ENCODE measurements at places on chromosomes 3 and 15. TPM values are rescaled to one million over a fixed set of nuclear protein-coding genes. Genes with fewer than 3 reads are reported as not detected.

DAZL gene
- total RNA-seq: not detected

DPPA2 gene
- total RNA-seq: not detected

HYKK gene
- total RNA-seq: 2.7 TPM

DNA sequence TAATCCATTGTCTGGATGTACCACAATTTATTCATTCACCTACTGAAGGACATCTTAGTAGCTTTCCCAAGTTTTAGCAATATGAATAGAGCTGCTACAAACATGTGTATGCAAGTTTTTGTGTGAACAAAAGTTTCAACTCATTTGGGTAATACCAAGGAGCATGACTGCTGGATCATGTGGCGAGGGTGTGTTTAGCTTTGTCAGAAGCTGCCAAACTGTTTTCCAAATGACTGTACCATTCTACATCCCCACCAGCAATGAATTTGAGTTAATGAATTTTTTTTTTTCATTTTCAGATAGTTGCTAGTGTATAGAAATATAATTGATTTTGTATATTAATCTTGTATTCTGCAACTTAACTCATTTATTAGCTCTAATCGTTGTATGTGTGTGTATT is 20.0 kb upstream of the ELP6 start:
- DNase-seq: no peak

NR2E3 gene
- total RNA-seq: 0.25 TPM

ISG20 gene
- total RNA-seq: 5.4 TPM

GOLGA8T gene
- not detected for total RNA-seq

- DNase-seq: no peak
Observed at GRCh38 chr3:48271763-48272498, 31.0 kb downstream of the ZNF589 start.

DNA sequence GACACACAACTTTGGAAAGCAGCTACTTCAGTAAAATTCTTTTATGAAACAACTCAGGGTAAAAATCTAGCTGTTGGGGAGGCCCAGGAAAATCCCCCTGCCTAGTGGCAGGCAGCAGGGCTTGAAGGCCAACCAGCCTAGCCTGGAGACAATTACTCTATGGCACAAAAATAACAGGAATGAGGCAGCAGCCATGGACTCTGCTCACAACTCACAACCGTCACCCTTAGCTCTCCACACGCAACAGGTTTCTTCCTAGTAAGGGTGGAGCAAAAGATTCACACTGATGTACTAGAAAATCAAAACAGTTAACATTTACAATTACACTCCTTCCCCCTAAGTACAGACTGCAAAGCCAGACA is 530 bp upstream of the FBXL22 start:
- no peak for DNase-seq

DNA sequence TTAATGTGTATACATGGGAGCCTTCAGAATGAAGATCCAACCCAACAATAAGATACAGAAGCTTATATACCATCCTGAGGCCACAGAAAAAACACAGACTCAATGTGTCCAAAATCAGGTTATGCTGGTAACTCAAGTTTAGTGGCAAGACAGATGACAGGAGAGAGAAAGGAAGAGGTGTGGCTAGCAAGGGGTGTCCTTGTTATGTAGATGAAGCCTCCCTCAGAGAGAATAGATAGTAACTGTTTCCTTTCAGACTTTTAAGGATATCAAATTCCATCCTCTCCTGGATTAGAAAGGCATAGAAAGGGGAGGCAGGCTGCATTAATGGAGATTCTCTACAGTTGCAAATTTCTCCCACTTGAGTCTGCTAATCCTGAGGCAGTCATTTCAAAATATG is 447.4 kb downstream of the GABRB3 start:
- no peak for DNase-seq
